ENCODE measurements at places on chromosomes 7 and 10.

DNA sequence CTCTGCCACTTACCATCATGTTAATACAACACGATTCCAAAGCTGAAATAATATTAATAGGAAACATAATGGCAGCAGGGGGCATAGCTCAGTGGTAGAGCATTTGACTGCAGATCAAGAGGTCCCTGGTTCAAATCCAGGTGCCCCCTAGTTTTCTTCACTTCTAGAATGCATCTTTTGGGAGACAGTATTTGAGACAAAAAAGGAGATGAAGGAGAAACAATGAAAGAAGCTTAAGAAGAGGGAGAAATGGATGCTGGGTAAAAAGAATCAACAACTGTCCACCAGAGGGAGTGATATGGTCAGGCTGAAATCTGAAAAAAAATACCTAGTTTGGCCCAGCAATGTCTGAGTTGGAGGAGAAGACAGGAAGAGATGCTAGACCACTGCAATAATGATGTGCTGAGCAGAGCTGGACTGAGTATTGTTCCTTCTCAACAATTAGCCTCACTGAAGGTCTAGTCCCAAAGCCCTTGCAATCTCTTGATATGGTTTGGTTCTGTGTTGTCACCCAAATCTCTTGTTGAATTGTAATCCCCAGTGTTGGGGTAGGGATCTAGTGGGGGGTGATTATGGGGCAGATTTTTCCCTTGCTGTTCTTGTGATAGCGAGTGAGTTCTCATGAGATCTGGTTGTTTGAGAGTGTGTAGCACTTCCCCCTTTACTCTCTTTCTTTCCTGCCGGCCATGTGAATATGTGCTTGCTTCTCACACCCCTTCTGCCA lies 48.3 kb downstream of the ZNF783 start:
- H3K27me3 ChIP-seq: no peaks in the 10 kb centered on the region
- H3K27ac ChIP-seq: no peak overlapping the region
- DNase-seq: no peak
- H3K36me3 ChIP-seq: no peaks in the 10 kb centered on the region
- H3K4me1 ChIP-seq: peaks cover 2% of the 10 kb centered on the region

DNA sequence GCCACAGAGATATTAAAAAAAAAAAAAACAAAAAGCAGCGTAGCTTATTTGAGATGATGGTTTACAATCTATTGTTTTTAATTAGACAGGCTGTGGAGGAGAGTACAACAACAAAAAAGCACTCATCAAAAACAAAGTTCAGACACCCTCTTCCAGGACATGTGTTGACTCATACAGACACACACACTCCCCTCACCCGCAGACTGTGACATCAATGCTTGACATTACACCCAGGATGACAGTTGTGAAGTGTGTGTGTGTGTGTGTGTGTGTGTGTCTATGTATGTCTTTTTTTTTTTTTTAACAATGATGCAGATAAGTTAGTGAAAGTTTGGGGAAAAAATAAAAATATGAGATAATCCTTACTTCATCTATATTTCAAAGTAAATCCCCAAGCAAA lies 303.6 kb downstream of the GPAM start:
- H3K27me3 ChIP-seq: no peaks in the 10 kb centered on the region
- H3K36me3 ChIP-seq: no peaks in the 10 kb centered on the region
- no peak overlapping the region for H3K4me3 ChIP-seq

DNA sequence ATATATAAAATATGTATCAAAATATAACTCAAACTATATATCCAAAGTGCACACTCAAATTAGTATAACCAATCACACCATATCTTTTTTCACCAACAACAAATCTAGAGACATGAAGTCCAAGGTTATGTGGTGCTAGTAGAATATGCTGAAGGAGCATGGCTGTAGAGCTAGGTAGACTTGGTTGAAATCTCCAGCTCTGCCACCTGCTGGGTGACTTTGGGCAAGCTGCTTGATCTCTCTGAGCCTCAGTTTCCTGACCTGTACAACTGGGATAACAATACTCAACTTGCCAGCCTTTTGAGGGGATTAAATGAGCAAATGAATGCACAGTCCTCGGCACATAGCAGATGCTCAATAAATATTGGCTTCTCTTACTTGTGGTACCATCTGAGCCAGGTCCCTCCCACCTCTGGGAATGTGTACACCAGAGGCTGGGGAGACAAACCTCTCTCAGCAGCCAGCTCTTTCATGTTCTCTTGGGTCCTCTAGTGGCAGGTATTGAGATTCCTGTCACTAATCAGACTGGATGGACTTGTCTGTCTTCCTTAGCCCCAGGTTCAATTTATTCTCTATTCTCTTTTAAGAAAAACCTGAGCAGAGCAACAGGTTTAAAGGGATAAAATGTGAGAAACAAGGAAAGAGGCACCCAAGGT lies 94.3 kb upstream of the PDE1C start:
- DNase-seq: no peak
- H3K4me3 ChIP-seq: no peak overlapping the region
- H3K27ac ChIP-seq: no peak overlapping the region

DNA sequence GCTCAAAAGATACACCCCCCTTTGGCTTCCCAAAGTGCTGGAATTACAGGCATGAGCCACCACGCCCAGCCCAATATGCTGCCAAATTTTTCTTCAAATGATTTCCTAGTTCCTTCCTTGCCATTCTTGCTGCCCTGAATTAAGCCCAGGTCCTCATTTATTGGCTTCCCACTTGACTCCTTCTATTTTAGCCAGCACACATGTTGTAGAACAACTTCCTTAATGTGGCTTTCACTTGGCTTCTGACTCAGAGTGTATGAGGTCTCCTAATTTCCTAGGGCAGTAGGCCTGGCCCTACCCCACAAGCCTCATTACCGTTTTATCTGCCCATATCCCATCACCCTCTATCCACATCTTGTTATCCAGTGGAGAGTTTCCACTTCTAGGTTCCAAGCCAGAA lies 21.8 kb upstream of the HIPK2 start:
- peaks cover 7% of the 10 kb centered on the region for H3K36me3 ChIP-seq
- no peaks in the 10 kb centered on the region for H3K27me3 ChIP-seq
- no peak for DNase-seq

GRCh38 chr7:44077681-44078091 lies 4.6 kb downstream of the POLM start:
- no peaks in the 10 kb centered on the region for H3K27me3 ChIP-seq
- no peak for DNase-seq
- peaks cover 54% of the 10 kb centered on the region for H3K4me1 ChIP-seq
- H3K36me3 ChIP-seq: peaks cover 95% of the 10 kb centered on the region
- peak overlapping the region; percentile 92 for H3K27ac ChIP-seq
- no peak overlapping the region for H3K4me3 ChIP-seq

GRCh38 chr10:103541616-103542015 lies 48.1 kb downstream of the NEURL1 start:
- H3K4me3 ChIP-seq: no peak overlapping the region
- DNase-seq: no peak
- peaks cover 30% of the 10 kb centered on the region for H3K27me3 ChIP-seq
- H3K27ac ChIP-seq: no peak overlapping the region
- no peaks in the 10 kb centered on the region for H3K36me3 ChIP-seq

- H3K27me3 ChIP-seq: peaks cover 11% of the 10 kb centered on the region
- no peak overlapping the region for H3K27ac ChIP-seq
- H3K36me3 ChIP-seq: no peaks in the 10 kb centered on the region
Observed at GRCh38 chr10:30207485-30208052, 141.5 kb downstream of the MTPAP start.

- H3K27me3 ChIP-seq: no peaks in the 10 kb centered on the region
- no peak overlapping the region for H3K27ac ChIP-seq
- no peaks in the 10 kb centered on the region for H3K36me3 ChIP-seq
- DNase-seq: no peak
- H3K4me3 ChIP-seq: no peak overlapping the region
Observed at GRCh38 chr10:53005612-53006345, 233.2 kb upstream of the MBL2 start.

- peaks cover 18% of the 10 kb centered on the region for H3K27me3 ChIP-seq
- H3K27ac ChIP-seq: no peak overlapping the region
- peaks cover 2% of the 10 kb centered on the region for H3K4me1 ChIP-seq
- no peak overlapping the region for H3K4me3 ChIP-seq
Observed at GRCh38 chr7:152896217-152896616, 136.7 kb downstream of the ACTR3B start.

DNA sequence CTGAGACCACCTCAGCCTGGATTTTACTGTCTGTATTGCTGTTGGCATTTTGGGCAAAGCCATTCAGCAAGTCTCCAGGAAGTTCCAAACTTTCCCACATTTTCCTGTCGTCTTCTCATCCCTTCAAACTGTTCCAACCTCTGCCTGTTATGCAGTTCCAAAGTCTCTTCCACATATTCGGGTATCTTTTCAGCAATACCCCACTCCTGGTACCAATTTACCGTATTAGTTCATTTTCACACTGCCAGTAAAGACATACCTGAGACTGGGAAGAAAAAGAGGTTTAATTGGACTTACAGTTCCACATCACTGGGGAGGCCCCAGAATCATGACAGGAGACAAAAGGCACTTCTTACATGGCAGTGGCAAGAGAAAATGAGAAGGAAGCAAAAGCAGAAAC lies 62.8 kb downstream of the INPP5A start:
- H3K36me3 ChIP-seq: peaks cover 16% of the 10 kb centered on the region
- H3K4me1 ChIP-seq: peaks cover 33% of the 10 kb centered on the region
- H3K27me3 ChIP-seq: no peaks in the 10 kb centered on the region
- H3K27ac ChIP-seq: no peak overlapping the region
- no peak overlapping the region for H3K4me3 ChIP-seq
- no peak for DNase-seq

GRCh38 chr7:34776748-34777358 lies 118.8 kb downstream of the NPSR1 start:
- no peaks in the 10 kb centered on the region for H3K36me3 ChIP-seq
- peaks cover 4% of the 10 kb centered on the region for H3K27me3 ChIP-seq
- no peak overlapping the region for H3K4me3 ChIP-seq
- no peaks in the 10 kb centered on the region for H3K4me1 ChIP-seq
- no peak overlapping the region for H3K27ac ChIP-seq
- DNase-seq: no peak
